T-cell (primary cell): ENCODE measurements at places on chromosomes 13 and 19. TPM values are rescaled to one million over a fixed set of nuclear protein-coding genes. Genes with fewer than 3 reads are reported as not detected.

DNA sequence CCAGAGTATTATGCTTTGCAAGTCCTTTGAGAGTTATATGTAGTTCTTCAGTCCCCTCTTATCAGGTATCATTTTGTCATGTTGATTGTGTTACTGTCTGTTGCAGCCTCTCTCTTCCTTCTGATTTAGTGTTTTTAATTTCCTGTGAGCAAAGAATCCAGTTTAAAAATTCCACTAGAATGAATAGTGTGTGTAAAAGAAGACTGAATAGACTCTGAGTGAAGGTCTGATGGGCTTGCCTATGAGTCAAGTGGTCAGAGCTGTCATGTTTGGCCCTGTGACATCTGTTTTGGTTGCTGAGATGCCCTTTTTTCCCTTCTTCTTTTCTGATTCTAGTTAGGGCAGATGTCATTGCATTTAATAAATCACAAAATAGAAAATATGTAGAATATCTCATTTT, 23.3 kb upstream of the KCTD4 start:
- H3K4me1 ChIP-seq: no peaks in the 10 kb centered on the region
- no peaks in the 10 kb centered on the region for H3K36me3 ChIP-seq
- H3K27me3 ChIP-seq: no peaks in the 10 kb centered on the region
- no peak overlapping the region for H3K27ac ChIP-seq
- no peak overlapping the region for H3K4me3 ChIP-seq

DNA sequence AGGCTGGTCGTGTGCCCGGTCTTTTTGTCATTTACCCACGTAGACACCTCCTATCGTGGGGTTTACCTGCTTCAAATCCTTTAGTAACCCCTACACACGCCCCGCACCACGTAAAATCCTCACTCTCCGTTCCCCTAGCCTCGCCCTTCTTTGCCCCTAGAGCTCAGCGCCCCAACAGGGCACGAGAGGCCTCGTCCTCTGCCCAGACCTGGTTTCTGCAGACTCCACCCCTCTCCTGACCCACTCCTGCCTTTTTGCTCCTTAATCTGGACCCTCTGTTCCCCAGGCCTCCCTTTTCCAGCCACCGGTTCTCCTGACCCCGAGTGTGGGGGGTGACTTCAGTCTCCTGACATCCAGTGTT, 412 bp downstream of the ZNF528 start:
- DNase-seq: no peak
- H3K36me3 ChIP-seq: peaks cover 19% of the 10 kb centered on the region
- peak overlapping the region; percentile 100 for H3K4me3 ChIP-seq
- peaks cover 14% of the 10 kb centered on the region for H3K4me1 ChIP-seq

DNA sequence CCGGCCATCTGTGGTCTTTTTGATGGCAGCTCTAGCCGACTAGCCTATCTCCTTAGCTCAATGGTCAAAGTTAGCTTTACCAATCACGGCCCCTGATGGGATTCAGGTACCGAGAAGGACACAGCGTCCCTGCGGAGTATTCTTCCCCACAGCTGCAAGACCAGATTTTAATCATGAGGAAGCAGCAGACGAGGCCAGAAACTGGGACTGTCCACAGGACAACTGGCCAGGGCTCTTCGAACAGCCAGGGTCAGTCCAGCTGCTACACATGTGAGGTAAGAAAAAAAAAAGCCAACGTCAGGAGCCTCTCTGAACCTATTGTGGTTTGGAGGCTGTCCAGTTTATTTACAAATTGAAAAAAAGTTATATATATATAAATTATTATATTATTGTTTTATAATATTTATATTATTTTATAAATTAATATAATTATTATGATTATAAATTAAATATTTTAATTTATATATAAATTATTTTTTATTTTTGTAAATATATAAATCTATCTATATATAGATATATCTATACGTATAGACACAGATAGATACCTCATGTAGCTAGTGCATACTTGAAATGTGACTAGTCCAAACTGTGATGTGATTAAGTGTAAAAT, 10.8 kb downstream of the RINL start:
- H3K27me3 ChIP-seq: no peaks in the 10 kb centered on the region
- H3K4me1 ChIP-seq: peaks cover 68% of the 10 kb centered on the region
- no peak for DNase-seq
- H3K27ac ChIP-seq: no peak overlapping the region

The POLR2I gene
- 29.9 TPM for total RNA-seq

The KMT5C gene
- total RNA-seq: 30.7 TPM

- no peak overlapping the region for H3K27ac ChIP-seq
- H3K36me3 ChIP-seq: no peaks in the 10 kb centered on the region
- H3K4me1 ChIP-seq: no peaks in the 10 kb centered on the region
- no peaks in the 10 kb centered on the region for H3K27me3 ChIP-seq
- H3K4me3 ChIP-seq: no peak overlapping the region
- peak; percentile 9 for DNase-seq
Observed at GRCh38 chr19:51407511-51408131, 9.8 kb downstream of the SIGLEC10 start.

GRCh38 chr19:15378534-15379082, 979 bp downstream of the AKAP8 start:
- no peaks in the 10 kb centered on the region for H3K36me3 ChIP-seq
- H3K27me3 ChIP-seq: no peaks in the 10 kb centered on the region
- H3K27ac ChIP-seq: peak overlapping the region; percentile 96

The CCDC122 gene
- 0.44 TPM for total RNA-seq

DNA sequence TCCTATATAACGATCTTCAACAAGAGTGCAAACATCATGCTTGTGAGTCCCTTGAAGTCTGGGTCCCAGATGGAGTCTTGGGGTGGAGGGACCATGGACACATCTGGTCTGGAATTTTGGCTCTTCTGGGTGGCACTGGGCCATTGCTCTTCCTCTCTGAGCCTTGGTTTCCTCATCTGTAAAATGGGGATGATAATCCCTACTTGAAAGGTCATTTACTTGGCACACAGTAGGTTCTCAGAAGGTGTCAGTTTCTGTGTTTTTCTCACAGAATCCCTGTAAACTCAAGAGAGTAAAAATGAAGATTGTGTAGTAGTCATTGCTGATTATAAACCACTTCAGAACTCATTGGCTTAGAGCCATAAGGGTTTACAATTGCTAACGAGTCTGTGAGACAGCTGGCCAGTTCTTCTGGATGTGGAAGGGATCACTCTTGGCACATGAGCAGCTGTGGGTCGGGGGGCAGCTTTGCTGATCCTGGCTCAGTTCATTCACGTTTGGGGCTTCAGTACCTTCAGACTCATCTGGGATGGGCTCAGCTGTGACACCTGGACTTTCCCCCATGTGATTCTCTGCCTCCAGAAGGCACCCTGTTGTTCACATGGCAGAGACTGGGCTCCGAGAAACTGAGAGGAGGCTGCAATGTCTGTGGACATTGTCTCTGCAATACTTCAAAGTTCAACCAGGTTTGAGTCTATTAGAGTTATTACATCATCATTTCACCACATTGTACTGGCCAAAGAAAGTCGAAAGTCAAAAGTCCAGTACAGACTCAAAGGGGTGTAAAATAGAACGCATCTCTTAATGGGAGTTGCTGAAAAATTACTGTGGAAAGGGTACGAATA, 7.8 kb downstream of the CYP4F12 start:
- H3K36me3 ChIP-seq: no peaks in the 10 kb centered on the region
- DNase-seq: no peak
- no peaks in the 10 kb centered on the region for H3K4me1 ChIP-seq
- H3K27me3 ChIP-seq: peaks cover 19% of the 10 kb centered on the region

DNA sequence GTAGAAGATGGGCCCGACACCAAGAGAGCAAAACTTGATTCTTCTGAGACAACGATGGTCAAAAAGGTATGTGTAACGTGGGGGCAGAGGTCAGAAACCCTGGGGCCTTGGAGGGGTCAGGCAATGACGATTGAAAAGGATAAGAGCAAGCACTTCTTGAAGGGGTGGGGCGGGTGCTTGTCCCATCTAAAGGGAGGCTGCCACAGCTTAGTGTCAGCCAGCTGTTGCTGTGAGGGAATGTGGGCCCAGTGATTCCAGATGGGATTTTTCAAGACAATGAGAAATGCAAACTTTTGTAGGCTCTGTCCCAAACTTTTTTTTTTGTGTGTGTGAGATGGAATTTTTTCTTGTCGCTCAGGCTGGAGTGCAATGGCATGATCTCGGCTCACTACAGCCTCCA, 24.5 kb downstream of the SAE1 start:
- H3K27me3 ChIP-seq: no peaks in the 10 kb centered on the region
- H3K27ac ChIP-seq: no peak overlapping the region
- no peak for DNase-seq
- peaks cover 41% of the 10 kb centered on the region for H3K4me1 ChIP-seq
- H3K36me3 ChIP-seq: peaks cover 48% of the 10 kb centered on the region

DNA sequence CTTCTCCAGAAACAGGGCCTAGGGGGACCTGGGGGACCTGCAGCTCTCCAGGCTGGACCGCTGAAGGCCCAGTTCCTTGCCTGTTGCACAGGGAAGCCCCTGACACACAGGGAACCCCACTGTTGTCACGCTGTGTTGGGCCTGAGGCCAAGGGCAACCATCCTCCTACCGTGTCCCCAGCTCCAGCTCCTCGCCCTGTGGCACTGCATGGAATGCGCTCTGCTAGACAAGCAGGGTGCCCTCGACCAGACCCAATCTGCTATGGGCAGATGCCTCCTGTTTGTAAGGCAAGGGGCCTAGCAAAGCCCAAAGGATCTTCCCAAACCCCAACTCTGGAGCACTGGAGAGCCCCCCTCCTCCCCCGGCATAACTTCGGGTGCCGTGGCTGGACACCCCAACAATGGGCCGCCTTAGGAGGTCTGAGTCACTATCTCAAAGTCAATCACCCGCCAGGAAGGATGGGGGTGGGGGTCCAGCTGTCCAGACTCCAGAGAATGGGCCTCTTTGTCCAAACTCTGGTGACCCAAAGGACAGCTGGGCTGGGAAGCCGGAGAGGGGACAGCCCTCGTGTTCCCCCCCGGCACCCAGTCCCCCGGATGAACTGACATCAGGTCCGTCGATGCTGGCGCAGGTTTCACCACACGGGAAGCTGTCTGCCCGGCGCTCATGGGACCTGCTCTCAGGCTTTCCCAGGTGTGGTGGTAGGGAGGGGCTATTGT, 3.7 kb downstream of the BRSK1 start:
- peaks cover 26% of the 10 kb centered on the region for H3K4me1 ChIP-seq
- no peak overlapping the region for H3K4me3 ChIP-seq
- no peaks in the 10 kb centered on the region for H3K36me3 ChIP-seq
- H3K27me3 ChIP-seq: no peaks in the 10 kb centered on the region

The ZNF234 gene
- 3.3 TPM for total RNA-seq

DNA sequence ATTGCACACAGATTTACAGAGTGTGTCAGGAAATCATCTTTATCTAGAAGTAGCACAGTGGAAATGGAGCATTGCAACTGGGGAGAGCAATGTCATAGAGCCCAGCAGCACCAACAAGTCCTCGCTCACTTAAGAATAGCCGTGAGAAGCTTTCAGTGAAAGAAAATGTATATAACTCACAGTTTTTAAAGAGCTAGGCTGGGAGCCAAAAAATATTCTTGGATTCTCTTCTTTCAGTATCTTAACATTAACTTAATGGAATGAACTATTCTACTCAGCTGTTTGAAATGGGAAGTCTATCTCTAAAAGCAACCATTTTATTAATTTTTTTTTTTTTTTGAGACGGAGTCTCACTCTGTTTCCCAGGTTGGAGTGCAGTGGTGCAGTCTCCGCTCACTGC, 329.6 kb downstream of the COG6 start:
- H3K27me3 ChIP-seq: peaks cover 4% of the 10 kb centered on the region
- H3K4me1 ChIP-seq: no peaks in the 10 kb centered on the region
- peaks cover 6% of the 10 kb centered on the region for H3K36me3 ChIP-seq

GRCh38 chr13:103730407-103730806, 664.2 kb upstream of the SLC10A2 start:
- no peak overlapping the region for H3K27ac ChIP-seq
- no peak overlapping the region for H3K4me3 ChIP-seq
- H3K4me1 ChIP-seq: no peaks in the 10 kb centered on the region
- no peaks in the 10 kb centered on the region for H3K27me3 ChIP-seq

The ZNF561 gene
- 36.7 TPM for total RNA-seq

The ZNF723 gene
- not detected for total RNA-seq

GRCh38 chr19:18975011-18975410, 34.0 kb upstream of the HOMER3 start:
- peaks cover 27% of the 10 kb centered on the region for H3K27me3 ChIP-seq
- no peaks in the 10 kb centered on the region for H3K4me1 ChIP-seq
- DNase-seq: no peak
- no peaks in the 10 kb centered on the region for H3K36me3 ChIP-seq

- peak overlapping the region; percentile 90 for H3K4me3 ChIP-seq
- H3K27ac ChIP-seq: peak overlapping the region; percentile 74
- peaks cover 44% of the 10 kb centered on the region for H3K36me3 ChIP-seq
- no peaks in the 10 kb centered on the region for H3K27me3 ChIP-seq
- peaks cover 76% of the 10 kb centered on the region for H3K4me1 ChIP-seq
- DNase-seq: peak; percentile 76
Observed at GRCh38 chr19:14440049-14440448, 6.9 kb downstream of the PKN1 start.

The SERP2 gene
- total RNA-seq: 0.44 TPM

The GFY gene
- total RNA-seq: not detected

DNA sequence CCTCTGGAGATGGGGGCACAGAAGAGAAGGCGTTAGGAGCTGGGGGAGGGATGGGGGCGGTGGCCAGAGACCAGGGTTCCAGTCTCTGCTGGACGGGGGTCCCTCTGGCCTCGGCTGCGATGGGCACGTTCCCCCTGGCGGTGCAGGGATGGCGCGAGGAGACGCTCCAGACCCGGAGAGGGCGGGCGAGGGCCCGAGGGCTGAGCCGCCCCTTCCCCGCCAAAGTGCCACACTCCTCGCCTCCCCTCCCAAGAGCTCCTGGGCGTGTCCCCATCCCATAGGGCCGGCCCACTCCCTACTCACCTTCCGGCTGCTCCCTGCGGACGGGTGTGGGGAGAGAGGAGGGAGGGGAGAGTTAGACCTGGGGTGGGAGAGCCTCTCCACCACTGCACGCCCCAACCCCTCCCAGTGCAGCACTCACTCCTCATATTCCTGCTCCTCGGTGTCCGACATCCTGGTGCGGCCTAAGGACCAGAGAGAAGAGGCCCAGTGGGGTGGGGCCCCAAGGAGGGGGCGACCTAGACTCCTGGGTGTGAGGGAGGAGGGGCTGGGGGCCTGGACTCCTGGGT, 2.2 kb downstream of the TNNT1 start:
- no peaks in the 10 kb centered on the region for H3K36me3 ChIP-seq
- no peak overlapping the region for H3K27ac ChIP-seq
- no peak overlapping the region for H3K4me3 ChIP-seq
- no peak for DNase-seq

DNA sequence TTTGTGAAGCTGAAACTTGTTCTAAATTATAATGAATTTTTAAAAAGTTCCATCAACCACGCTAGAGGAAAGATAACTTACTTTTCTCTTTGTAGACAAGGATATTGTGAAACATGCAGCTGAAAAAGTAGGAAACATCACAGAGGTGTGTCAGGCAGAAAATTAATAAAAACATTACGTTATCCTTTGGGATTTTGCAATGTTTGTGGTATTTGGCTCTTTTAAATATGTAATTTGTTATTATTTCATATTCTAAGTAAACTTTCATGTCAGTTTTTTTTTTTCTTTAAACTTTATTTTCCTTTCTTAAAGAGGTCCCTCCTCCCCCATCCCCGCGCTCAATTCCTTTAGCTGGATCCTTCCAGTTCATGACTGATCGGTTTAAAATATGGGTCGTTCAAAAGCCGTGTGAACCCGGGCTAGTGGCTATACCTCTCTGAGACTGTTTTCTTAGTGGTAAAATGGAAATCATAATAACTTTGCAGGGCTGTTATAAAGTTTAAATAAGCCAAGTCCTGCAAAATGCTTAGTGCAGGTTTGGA, 740 bp upstream of the CCDC61 start:
- H3K27me3 ChIP-seq: no peaks in the 10 kb centered on the region
- no peak overlapping the region for H3K27ac ChIP-seq
- peak overlapping the region; percentile 42 for H3K4me3 ChIP-seq
- H3K4me1 ChIP-seq: peaks cover 9% of the 10 kb centered on the region

- H3K27ac ChIP-seq: no peak overlapping the region
- no peaks in the 10 kb centered on the region for H3K36me3 ChIP-seq
- peaks cover 7% of the 10 kb centered on the region for H3K4me1 ChIP-seq
- DNase-seq: peak; percentile 81
- peaks cover 10% of the 10 kb centered on the region for H3K27me3 ChIP-seq
- H3K4me3 ChIP-seq: peak overlapping the region; percentile 39
Observed at GRCh38 chr13:30802953-30803478, 67.7 kb downstream of the ALOX5AP start.

The UBXN6 gene
- total RNA-seq: 49.7 TPM
